Globus pallidus (tissue), 1 donor: ENCODE measurements at places on chromosomes 1 and 21.

GRCh38 chr1:162285149-162285561, 91.5 kb downstream of the SPATA46 start:
- no peak for DNase-seq

- DNase-seq: no peak
Measured at GRCh38 chr1:224170748-224171478, 12.1 kb upstream of the DEGS1 start.

DNA sequence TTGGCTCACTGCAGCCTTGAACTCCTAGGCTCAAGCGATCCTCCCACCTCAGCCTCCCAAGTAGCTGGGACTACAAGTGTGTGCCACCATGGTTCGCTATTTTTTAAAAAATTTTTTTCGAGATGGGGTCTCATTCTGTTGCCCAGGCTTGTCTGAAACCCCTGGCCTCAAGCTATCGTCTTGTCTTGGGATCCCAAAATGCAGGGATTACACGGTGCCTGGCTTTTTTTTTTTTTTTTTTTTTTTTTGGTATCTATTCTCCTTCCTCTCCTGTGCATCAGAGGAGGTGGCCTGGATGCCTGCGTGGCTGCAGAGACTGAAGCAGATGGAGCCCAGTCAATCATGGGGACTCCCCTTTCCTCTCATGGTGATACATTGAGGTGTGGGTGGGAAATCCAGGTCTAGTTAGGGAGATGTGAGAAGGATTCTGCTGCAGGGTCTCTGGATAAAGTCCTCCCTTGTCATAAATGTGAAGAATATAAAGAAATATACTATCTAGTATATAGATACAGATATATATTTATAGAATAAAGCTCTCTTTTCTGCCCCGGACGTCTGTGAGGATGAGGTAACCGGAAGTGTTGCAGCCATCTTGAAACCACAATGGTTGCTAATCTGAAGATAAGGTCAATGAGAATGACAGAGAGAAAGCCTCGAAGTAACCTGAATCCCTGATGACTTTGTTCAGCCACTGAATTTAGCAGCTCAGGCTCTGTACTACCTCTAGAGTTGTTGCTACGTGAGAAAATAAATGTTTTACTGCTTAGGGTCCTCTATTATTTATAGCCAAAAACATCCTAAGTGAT, 19.5 kb upstream of the RGSL1 start:
- DNase-seq: no peak

- peak; percentile 98 for DNase-seq
Measured at GRCh38 chr1:156247460-156248322, at the start of gene PAQR6. Gene PAQR6 (minus strand): TSS chr1:156248056. CDS start chr1:156246731, 1,325 bp downstream.

DNA sequence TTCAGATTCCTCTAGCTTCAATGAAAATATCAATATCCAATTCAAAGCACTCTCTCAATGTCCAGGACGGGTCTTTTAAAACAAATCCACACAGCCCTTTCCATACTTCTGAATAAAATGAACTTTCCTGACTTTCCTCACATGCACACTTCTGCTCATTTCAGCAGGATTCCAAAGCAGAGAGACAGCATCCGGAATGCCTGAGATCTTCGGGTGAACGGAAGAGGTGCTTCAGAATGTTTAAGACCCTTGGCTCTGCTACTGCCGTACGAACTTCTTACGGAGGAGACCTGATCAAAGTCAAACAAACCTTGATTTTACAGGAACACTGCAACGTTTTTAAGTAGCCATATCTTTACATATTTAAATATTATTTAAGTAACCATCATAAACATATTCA, 245.7 kb downstream of the PTBP2 start:
- DNase-seq: no peak

- DNase-seq: peak; percentile 78
Measured at GRCh38 chr1:116489231-116489697, 81.6 kb downstream of the CD58 start.
